ENCODE measurements at places on chromosomes 12 and 14.

DNA sequence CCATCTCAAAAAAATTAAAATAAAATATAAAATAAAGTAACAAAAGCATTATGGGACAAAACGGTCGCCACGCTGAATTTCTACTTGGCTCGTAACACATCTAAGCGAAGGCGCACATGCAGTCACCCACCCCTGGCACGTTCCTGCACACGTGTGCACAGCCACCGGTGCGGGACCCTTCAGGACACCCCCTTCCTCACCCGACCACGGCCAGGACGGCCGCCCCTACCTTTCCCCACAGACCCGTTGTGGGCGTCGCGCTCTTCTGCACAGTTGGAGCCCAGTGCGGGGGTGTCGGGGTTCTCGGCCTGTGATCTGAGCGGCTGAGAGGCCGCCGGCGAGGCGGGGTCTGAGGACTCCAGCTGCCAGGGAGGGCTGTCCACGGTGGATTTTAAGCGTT is 44.4 kb upstream of the GPR68 start:
- DNase-seq = no peak

DNA sequence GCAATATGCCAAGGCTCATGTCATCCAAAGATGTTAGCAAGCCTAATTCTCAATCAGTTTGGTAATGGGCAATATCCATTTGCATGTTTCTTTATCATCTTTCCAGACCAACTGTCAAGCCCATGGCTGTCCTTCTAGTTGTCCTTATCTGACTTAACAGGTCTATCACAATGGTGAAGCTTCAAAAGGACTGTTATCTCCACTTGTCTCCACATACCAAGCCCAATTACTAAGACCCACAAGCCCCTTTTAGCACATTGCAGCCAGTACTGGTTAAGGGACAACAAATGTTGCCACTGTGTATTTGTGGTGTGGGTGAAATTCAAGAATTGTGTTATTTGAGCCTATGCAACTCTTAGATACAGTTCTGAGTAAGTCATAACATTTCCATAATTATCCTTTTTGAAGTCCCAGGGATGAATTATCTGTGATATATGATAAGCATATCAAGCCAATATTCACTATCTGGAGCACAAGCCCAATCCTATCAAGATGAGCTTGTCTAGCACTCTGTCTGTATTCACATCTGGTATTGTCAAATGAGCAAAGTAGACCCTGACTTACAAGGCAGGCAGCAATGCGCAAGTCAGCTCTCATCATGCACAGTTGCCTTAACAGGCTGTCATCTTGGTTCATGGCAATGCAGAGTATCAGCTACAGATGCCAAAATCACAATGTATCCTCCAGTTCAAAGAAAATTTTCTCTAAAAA is 19.3 kb upstream of the ST8SIA1 start:
- DNase-seq = no peak

- no peak for DNase-seq
These were observed 21.7 kb downstream of the TRAF3 start for GRCh38 chr14:102798926-102799325.

- peak; percentile 97 for DNase-seq
These were observed 110.1 kb downstream of the SAMD4A start for GRCh38 chr14:54676812-54677708.

- peak; percentile 46 for DNase-seq
These were observed 67.2 kb downstream of the RIC8B start for GRCh38 chr12:106841510-106842302.

- peak; percentile 54 for DNase-seq
These were observed 93.4 kb upstream of the HOXC13 start for GRCh38 chr12:53844994-53845844.

DNA sequence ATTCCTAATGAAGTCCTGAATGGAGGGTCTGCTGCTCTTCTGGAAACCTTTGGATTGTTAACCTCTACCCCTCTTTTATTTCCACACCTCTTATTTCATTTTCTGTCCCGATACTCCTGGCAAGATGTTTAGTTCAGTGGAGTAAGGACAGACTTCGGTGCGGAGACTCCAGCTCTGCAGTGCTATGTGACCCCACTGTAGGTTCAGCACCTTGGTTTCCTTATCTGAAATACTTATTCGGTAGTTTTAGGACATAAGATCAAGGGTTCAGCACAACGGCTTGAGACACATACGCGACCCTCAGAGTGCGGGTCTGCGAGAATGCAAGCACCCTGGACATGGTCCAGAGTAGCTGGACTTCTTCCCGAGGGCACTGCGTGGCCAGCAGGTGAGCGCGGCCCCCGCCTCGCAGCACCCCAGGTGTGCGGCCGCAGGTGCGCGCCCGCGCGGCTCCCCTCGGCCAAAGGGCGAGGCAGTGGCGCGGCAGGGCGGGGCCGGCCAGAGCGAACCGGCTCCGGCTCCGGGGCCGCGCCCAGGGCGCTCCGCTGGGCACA is 465 bp upstream of the FGD4 start:
- DNase-seq = no peak

- peak; percentile 95 for DNase-seq
These were observed 52.3 kb downstream of the SOCS2 start for GRCh38 chr12:93624595-93625294.

DNA sequence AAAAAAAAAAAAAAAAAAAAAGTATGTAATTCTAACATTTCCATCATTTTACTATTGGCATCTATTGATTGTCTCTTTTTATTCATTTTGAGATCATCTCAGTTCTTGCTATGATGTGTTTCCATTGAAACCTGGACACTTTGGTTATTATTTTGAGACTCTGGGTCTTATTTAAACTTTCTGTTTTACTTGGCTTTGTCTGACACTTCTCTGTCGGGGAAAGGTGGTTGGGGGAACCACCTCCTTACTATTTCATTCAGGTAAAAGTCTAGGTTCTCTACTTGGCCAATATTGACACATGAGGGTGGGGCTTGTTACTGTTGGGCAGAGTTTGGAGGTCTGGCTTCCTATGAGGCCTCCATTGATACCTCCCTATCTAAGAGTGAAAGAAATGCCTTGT is 228.0 kb downstream of the NRXN3 start:
- no peak for DNase-seq

DNA sequence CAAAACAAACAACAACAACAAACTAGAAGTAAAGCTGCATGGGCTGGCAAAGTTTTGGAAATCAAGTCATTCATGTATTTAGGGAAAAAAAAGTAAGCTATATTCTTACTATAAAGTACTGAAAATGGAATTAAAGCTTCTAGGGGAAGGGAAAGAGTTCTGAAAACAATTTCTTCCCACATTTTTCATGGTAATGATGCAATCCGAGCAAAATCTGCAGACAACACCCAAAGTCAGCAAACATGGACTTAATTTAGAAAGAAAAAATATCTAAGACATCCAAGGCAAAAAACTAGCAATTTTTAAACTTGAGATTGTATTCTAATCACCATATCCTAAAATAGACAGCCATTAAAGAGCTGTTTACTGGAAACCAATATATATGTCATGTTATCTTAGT is 86.3 kb downstream of the LRP6 start:
- DNase-seq = peak; percentile 71

DNA sequence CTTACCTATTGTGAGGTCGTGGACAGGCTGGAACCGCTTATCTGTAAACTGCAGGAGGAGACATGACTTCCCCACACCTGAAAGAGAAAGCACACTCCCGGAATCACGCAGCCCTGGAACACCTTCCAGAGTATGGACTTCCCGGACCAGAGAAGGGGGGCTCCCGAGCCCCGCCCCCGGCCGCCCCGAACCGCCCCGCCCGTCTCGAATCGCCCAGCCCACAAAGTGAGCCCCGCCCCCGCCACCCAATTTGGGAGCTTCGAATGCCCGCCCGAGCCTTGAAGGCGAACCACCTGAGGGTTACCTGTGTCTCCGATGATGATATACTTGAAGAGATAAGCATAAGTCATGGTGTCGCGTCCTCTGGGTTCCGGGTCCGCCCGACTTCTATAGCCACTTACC is 235 bp downstream of the RAB2B start:
- no peak for DNase-seq

GRCh38 chr12:124169577-124170284 is 125.2 kb upstream of the RFLNA start:
- DNase-seq = no peak

GRCh38 chr14:91108941-91109611 is 4.8 kb upstream of the DGLUCY start:
- DNase-seq = no peak

DNA sequence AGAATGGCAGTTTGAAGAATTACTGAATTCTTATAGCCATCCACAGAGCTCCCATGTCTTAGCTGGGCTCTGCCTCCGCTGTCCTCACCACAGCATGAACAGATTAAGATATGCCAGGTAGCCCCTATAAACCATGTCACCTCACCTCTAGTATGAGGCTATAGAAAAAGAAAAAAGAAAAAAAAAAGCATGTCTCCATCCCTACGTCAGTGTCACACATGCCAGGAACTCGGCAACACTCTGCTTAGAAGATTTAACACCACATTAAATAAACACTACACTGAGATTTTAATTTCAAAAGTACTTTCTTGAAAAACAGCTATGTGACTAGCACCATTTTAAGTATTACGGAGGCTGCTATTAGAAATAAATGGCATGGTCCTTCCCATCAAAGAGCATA is 149.4 kb downstream of the CAPZA3 start:
- no peak for DNase-seq

GRCh38 chr12:14185427-14186192 is 179.9 kb upstream of the ATF7IP start:
- DNase-seq = peak; percentile 38

DNA sequence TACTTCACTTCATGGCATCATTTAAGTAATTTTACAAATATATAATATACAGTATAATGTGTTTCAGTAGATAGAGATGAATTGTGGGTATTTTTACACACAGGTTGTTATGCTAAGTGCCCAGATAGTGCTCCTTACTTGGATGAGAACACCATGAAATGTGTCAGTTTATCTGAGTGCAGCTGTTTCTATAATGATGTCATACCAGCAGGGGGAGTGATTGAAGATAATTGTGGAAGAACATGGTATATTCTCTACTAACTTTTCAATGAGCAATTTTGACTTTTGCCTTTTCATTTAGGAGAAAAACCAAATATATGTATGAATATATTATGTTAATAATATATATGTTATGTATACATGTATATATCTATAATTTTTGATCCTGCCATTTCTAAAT is 221.6 kb downstream of the LRRK2 start:
- DNase-seq = peak; percentile 6

GRCh38 chr12:66637699-66638301 is 41.1 kb downstream of the GRIP1 start:
- peak; percentile 34 for DNase-seq

DNA sequence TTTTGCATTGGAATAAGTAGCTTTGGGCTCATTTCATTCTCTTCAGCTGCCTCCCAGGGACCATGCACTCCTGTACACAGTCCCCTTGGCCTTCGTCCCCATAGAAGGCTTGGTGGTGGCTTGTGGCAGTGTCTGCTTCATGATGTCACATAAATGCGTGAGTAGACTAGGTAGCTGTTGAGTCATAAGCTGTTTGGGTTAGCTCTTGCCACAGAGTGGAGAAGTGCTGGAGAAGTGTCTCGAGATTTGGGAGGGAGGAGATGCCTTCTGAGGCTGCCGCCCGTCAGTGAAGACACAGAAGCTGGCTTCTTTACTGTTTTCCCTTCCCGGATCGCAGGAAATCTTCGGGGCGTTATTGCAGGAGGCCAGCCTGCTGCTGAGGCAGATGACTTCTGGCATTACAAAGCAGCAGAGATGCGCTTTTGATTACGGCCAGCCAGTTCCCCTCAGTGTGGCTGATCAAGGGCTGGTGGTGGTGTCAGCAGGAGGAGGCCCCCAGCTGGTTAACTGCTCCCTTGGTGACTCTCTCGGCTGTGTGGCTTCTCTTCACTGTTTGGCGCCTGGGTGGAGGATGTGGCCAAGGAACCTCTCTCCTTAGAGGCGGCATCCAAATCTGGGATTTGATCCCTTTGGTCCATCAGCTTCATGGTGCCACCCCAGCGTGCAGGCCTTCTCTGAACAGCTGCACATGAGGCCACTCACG is 67.6 kb downstream of the AACS start:
- peak; percentile 34 for DNase-seq

DNA sequence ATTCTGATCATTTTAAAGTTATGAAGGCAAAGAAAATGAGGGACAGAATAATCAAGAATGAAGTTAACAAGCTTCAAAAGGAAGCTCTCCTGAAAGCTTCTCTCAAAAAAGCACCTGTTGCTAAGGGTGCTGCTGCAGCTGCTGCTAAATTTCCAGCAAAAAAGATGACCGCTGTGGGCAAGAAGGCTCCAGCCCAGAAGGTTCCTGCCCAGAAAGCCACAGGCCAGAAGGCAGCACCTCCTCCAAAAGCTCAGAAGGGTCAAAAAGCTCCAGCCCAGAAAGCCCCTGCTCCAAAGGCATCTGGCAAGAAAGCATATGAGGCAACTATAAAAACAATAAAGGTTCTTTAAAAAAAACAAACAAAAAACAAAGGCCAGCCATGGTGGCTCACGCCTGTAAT is 52.7 kb upstream of the NR2C1 start:
- no peak for DNase-seq

- DNase-seq = no peak
These were observed 3.2 kb upstream of the SOCS2 start for GRCh38 chr12:93569301-93569655.

DNA sequence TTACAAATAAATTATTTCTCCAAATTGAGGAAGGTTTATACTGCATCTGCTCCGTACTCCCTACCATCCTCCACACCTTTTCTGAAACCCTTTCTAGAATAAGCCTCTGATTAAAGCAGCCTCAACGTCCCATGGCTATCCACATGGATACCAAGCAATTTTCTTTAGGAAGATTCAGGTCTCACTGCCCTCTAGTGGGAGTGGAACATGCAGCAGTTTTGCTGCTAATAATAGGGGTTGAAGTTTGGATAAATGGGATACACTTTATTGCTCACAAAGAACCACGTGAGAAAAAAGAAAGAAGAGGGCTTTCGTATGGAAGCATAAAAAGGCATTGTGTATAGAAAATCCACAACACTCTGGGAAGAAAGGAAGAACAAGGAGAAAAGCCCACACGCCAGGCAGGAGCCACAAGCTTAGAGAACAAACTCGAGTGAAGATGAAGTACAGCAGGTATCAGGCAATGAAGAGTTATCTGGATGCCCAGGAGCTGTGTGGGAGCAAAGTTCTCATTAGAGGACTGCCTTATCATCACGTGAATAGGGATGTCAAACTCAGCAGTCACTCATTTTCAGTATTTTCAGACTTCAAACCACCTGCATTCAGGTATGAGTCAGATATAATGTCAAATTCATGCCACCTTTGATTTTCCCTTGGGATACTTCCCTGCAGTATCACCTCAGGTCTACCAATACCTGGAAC is 45.8 kb downstream of the CCER1 start:
- DNase-seq = peak; percentile 62

- peak; percentile 17 for DNase-seq
These were observed 3.2 kb upstream of the SPTSSA start for GRCh38 chr14:34465069-34465859.
